ENCODE measurements at places on chromosomes 16 and 17.

GRCh38 chr16:75702242-75702641 lies 981 bp upstream of the DUXB start:
- DNase-seq, result no peak

DNA sequence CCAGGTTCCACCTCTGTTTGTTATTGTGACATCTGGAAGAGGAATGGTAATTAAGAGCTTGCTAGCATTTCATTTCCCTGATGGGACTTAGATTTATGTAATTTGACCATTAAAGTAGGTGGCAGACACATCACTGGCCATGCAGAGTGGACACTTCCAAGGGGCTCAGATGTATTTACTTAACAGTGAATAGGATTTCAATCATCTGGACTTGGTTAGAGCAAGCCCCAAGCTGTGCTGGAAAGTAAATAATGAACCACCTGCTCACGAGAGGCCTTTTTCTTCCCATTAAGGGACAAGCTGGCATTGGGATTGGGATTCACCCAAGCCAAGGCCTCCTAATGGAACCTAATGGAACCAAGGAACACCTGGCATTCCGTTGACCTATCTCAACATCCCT lies 395.3 kb downstream of the HS3ST4 start:
- no peak for DNase-seq

DNA sequence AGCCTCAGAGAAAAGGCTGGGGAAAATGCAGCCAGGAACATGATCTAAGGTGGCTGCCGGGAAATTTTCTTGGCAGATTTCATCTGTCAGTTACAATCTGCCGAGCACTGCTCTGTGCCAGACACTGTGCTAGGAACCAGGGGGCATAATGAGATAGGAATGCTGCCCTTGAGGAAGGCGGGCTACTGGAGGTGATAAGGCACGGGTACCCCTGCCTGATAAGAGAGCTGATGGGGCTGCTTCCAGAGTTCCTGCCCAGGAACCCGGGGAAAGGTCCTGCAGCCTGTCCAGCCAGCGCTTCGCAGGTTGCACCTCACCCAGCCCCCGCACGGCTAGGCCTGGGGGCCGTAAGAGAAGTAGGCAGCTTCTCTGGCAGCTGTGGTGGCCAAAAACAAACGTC lies 3.1 kb downstream of the SCNN1G start:
- no peak for DNase-seq

DNA sequence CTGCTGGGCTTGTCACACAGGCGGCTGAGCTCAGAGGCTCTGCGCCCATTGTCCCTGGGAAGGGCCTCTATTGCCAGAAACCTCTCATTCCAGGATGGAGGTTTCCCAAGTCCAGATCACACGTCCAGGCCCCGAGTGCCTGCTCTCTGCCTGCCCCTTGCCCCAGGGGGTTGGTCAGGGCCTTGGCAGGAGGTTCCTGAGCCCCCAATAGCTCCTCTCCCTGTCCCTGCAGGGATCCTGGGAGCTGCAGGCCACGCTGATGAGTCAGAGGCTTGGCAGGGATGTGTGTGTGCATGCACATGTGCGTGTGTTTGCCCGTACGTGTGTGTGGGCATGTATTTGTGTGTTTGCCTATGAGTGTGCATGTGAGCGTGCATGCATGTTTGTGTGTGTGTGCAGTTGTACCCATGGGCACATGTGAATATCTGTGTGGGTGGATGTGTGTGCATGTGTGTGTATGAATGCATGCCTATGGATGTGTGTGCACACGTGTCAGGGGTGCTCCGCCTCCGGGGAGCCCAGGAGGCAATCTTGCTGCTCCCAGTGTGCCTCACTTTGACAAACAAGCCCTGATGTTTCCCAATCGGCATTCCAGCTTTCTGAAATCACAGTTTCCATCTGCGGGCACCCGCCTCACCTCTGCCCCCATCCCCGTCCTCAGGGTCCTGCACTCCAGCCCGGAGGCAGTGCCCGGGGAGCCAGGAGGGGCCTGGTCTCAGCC lies 98.4 kb upstream of the GSE1 start:
- no peak for DNase-seq

DNA sequence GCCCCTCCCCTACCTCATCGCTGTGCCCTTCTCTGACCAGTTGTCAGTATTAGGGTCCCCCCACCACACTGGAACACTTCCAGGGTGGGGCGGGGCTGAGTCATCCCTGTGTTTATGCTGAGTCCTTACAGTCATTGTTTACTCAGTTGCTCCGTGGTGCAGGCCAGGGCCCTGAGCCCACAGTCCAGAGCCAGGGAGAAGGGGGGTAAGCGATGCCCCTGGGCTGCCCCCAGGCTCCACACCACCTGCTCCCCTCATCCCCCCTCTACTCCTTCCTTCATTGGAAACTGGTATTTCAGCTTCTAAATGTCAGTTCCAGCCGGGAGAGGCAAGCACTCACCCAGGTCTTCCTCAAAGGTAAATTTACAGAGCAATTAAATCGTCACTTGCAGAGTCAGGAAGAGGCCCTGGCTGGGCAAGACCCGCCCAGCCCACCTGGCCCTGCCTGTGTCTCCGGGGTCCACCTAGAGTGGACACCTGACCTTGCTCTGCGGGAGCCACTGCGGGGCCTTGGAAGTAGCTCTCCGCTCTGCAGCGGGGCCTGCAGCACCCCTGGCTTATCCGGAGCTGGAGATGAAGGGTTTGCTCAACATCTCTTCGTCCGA lies 4.8 kb downstream of the ATP2A3 start:
- DNase-seq, result no peak

DNA sequence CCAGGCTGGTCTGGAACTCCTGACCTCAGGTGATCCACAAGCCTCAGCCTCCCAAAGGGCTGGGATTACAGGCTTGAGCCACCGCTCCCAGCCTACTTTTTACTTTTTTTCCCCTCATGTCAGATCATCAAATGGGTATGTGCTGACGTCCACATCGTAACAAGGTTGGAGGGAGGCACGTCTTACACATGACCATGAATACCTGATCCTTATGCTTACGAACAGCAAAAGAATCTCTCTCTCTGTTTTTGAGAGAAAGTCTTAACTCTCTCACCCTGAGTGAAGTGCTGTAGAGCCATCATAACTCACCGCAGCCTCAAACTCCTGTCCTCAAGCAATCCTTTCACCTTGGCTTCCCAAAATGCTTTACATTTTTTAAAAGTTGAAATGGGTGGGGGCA lies 29.5 kb upstream of the TMEM92 start:
- no peak for DNase-seq

DNA sequence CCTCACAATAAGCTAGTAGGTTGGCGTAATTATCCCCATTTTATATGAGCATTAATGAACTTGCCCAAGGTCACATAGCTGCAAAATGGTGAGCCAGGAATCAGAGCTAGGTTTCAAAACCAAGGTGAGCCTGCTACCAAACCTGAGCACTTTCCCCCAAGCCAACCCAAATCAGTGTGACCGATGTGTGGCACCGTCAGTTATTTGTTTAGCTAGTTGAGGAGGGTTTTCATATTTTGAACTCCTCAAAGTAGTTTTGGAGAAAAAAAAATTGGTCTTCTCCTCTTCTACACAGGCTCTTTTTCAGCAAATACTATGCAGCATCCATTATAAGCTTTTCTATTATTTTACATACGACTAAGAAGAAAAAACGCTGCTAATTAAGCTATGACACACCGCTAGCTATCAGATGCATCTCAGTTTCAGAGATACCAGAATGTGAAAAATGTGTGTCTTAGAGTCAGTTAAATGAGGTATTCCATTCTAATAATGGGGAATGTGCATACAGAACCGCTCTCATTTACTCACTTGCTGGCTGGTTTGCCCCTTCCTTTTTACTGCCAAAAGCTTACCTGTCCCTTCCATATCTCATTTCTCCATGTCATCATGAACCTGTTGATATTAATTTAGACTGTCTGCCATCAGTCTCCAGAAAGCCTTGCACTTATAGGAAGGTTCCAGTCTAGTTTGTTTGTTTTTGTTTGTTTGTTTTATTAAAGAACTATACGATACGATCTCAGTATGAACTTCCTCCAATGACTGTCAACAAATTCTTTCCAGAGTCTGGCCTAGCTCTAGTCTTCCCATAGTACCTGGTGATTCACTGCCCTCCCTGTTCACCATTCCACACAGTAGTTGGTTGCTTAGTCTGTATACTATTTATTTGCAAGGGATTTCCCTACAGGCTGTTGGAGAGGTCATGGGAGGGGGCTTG lies 2.2 kb upstream of the TBX4 start:
- no peak for DNase-seq

GRCh38 chr17:29592850-29593551 lies at the start of gene ANKRD13B:
ANKRD13B (plus strand) TSS chr17:29593132; CDS start chr17:29593622, 490 bp downstream.
- peak; percentile 75 for DNase-seq

- no peak for DNase-seq
Observed at GRCh38 chr16:85626191-85626981, 13.3 kb downstream of the GSE1 start.

DNA sequence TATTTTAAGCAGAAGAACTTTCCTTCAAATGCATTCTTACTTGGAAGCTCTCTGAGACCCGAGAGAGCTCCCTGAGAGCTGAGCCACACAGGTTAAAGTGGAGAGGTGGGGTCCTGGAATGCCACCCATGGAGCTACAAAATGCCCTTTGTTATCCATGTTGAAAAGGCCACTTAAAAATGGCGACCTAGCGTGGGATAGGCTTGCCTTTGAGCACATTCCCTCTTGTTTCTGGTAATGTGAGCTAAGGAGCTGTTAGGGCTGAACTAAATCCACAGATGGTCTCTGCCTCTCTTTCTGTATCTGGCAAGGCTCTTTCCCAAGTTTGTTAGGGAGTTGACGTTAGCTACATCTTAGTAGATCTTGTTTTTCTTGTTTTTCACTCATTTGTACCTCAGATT lies 171.6 kb downstream of the SNX29 start:
- no peak for DNase-seq

- DNase-seq, result no peak
Observed at GRCh38 chr16:50002190-50002589, 22.8 kb upstream of the CNEP1R1 start.

DNA sequence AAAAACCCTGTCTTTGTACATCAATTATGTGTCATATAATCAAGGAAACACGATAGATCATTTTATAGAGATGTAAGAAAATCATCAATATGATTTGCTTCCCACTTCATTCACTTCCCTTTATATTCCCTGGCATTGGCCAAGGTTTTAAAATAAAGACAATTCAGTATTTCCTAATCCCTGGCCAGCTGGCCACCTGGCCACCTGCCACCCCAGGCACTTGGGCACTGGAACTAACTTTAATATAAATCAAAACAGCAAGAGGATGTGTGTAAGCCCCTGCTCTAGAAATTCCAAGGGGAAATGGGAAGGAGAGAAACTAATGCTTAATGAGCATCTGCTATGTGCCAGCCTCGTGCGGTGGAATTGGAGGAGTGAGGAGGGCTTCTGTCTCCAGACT lies 58.6 kb upstream of the TOB1 start:
- no peak for DNase-seq

DNA sequence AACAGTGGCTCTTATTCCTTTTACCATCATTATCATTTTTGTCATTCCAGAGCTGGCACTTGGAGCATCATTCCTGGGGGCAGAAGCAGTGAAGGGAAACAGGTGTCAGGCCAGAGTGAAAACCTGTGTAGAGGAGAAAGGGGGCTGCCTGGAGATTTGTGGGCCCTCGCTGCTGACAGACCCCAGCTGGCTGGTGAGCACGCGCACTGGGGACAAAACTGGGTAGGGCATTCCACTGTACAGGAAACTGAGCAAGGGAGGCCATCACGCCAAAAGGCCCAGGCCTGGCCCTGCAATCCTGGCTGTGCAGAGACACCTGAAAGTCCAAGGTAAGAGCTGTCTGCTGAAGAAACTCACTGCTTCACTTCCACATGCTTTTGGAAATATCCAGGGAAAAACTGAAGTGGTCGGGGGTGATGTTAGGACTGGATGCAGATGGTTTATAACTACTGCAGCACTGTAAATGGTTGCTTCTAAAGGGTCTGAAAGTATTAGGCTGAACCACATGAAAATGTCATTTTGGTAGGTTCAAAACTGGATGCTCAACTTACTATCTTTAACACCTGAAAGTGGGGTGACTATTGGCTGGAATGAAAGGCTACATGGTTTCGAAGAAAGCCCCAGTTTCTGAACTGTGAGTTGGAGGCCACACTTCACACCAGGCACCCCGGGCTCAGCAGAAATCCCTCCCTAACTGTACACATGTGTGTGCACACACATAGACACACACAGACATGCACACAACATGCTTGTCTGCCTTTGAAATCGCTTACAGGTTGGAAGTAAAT lies 225.0 kb downstream of the C16orf78 start:
- DNase-seq, result no peak

DNA sequence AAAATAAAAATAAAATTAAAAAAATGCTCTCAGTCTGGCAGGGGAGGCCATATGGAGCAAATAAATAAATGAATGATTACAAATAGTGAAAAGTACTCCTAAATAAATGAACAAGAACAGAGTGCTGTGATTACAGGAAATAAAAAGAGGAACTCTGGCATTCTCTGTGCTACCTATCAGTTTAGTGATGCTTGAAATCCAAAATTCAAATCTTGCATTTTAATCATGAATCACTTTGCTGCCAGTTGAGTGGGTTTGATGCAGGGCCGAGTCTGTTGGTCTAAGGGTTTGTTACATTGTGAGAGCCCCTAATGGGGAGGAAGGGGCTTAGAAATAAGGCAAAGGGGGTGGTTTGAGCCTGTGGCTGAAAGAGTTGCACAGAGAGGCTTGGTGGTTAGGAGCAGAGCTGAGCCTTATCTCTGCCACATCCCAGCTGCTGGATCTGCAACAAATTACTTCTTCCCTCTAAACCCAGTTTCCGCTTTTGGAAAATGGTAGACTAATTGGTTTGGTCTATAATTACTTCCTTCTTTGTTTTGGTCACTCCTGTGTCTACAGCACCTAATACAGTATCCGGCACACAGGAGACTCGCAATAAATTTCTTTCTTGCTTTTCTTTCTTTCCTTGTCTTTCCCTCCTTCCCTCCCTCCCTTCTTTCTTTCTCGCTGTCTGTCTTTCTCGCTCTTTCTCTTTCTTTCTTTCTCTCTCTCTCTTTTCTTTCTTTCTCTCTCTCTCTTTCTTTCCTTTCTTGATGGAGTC lies 6.3 kb upstream of the ABCC1 start:
- no peak for DNase-seq

DNA sequence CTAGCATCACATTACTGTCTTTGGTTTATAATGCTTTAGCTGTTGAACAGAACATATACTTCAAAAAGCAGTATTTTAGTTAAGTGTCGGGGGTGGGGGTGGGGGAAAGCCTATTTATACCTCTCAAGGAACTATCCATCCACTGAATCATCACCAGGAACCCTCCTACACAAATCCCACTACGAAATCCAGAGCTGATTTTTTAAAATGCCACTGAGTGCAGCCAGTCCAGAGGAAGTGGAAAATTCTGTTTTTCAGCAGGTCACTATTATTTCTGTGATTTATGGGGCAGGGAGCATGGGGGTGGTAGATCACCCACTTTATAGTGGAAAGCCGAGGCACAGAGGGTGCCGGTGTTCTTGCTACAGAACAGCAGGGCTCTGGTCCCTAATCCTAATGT lies 284.1 kb downstream of the SOX9 start:
- DNase-seq, result peak; percentile 29

GRCh38 chr17:2804912-2805311 lies 8.7 kb downstream of the RAP1GAP2 start:
- DNase-seq, result no peak
